ENCODE measurements at places on chromosomes 16 and 17.

DNA sequence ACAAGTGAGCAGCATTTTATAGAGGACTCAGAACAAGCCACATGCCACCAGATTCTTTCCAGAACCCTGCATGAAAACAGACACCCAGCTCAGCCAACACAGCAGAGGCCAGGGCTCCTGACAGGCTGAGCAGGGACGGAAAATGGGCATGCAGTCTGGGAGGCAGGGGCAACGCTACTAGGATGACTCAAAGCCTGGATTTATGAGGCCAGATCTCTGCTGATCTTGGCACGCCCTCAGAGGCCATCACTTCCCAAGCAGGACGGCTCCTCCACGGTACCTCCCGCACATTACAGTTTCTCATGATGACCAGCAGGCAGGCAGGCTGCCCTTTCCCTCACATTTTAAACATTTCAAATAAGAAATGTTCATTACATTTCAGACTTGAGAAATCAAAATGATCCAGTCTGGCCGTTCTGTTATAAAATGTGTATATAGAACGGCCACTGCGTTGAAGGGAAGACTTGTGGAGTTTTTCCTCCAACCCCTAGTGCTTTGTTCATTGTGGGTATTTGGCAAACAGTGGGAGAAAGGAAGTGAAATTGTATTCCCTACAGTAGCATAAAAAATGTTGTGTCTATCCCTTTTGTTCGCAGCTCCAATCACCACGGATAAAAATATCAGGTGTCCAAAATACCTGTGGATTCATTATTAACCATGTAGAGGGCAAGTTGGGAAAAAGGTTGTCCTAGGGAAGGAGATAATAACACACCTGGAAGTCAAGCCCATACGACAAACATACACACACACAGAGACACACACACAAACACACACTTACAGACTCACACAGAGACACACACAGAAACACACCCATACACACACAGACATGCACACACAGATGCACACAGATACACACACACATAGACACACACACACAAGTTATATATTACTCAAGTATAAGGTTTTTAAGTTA, 64.8 kb upstream of the ADAMTS18 start:
- no peak for DNase-seq

DNA sequence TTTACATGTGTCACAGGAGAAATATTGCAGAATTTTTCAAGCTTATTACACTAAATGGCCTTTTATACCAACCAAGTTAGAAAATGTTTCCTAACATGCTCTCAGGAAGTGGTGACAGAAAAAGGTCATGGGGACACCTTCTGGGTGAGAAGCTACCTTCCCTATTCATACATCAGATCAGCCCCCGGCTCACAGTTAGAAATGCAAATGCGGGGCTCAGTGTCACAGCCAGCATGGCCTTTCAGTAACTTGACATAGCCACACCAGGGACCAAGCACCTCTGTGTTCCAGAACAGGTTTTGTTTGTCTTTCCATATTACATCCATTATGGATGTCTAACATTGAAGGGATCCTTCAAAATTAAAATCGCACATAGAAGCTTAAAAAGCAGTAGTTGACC, 59.5 kb downstream of the CHD9NB start:
- DNase-seq: no peak

GRCh38 chr17:1697681-1698080, 12.5 kb downstream of the TLCD2 start:
- DNase-seq: no peak

DNA sequence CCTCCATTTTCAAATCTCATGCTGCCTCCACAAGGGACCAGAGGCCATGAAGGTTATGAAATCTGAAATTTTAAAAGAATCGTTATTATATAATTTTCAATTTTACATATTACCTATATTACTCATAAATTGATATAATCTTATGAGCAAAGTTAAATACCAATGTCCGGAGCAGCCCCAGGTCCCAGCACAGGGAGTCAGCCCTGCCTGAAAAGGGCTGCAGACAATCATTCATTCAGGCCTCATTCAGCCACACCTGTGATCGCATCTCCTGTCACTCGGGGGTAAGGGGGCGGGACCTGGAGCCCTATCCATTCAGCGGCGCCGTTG, 172.5 kb downstream of the AHSP start:
- DNase-seq: no peak

- DNase-seq: no peak
These were observed 50.1 kb downstream of the PRMT7 start for GRCh38 chr16:68360956-68361355.

DNA sequence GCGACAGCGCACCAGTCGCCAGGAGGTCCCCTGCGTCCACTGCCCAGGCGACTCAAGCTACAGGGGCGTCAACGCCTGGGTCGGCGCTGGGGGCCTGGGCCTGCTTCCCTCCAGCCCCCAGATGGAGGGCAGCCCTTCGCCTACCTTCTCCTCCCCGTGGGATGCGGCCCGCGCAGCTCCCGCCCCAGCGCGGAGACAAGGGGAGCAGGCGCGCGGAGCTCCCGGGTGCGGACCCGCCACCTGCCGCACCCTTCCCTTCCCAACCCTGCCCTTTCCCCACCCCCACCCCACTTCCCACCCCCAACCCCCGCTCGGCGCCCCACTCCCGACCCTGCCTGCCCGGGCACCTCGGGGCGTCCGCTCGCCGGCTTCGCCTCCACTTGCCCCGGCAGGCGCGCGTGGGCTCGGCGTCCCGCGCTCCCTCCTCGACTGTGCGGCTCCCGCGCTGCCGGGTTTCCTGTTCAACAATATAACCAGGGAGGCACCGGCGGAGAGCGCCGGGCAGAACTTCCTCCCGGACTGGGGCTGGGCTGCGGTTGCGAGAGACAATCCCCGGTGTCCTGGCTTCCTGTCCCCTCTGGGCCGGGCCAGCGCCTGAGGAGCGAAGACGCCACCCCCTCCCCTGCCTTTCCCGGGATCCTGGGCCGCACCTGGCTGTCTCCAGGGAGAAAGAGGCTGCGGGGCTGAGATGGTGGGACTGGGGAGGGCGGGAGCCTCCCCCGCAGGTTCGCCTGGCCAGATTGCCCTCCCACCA, at the start of gene ARHGAP27:
Gene ARHGAP27, minus strand, starts transcription at position 466 of the 754 bp plus-strand sequence. CDS start 2,591 bp downstream, outside the sequence.
- DNase-seq: no peak

DNA sequence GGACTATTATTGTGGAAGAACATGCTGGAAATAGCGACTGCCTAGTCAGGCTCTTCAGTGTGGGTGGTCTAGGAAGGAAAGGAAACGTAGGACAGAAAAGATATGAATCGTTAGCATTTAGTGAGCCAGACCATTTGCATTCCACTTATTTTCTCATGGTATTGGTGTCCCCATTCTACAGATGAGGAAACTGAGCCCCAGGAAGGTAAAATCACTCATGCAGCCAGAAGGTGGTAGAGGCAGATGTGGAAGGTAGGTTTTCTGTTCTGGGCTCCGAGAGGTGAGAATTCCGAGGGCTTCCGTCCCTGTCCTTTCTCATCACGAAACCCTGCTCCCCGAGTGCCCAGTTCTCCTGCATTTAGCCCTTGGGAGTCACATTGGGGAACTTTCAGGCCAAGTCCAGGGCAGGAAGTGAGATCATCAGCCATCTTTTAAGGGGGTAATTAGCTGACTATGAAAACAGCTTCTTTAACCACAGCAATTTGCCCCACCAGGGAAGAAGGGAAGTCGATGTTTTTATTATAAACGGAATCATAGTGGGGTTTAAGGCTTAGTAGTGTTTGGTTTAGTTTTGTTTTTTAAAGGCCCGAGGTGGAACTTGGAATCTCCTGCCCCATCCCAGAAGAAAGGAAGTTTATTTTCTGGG, 110.7 kb upstream of the IRX3 start:
- DNase-seq: no peak

DNA sequence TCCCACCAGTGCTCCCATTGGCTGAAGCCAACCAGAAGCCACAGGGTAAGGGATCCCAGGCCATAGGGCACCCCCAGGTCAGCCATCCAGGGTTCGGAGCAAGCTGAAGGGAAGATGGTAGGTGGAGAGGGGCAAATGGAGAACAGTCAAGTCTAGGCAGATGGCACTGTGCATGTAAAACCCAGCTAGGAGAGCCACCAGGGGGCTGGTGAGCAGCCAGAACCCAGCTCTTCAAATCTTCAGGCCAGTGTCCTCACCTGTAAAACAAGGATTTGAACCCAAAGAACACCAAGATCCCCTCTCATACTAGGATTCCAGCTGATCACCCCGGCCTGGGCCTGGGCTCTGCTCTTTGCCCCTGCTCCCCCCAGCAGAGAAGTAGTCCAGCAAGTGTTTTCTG, 43.5 kb downstream of the GINS3 start:
- no peak for DNase-seq

GRCh38 chr17:35338230-35338629, 35.2 kb downstream of the SLFN11 start:
- DNase-seq: no peak

DNA sequence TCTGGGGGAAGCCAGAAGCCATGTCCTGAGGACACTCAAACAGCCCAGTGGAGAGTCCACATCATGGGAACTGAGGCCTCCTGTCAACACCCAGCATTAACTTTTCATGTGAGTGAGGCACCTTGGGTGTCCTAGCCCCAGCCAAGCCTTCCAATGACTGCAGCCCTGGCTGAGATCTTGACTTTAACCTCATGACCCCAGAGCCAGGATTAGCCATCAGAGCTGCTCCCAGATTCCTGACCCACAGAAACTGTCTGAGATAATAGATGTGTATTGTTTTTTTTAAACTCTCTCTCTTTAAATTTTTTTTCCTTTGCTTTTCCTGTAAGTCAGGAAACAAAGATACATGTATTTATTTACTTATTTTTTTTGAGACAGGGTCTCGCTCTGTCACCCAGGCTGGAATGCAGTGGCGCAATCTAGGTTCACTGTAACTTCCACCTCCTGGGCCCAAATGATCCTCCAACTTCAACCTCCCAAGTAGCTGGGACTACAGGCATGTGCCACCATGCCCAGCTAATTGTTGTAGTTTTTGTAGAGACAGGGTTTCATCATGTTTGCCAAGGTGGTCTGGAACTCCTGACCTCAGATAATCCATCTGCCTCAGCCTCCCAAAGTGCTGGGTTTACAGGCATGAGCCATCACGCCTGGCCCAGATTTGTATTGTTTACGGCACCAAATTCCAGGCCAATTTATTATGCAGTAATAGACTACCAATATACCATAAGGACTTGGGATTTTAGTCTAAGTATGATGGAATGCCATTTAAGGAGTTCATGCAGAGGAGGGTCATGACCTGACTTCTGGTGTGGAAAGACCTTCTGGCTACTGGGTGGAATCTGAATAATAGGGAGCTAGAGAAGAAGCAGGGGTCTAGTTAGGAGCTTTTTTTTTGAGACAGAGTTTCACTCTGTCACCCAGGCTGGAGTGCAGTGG, 14.0 kb upstream of the TMEM94 start:
- no peak for DNase-seq

- no peak for DNase-seq
These were observed 61.6 kb upstream of the CLEC3A start for GRCh38 chr16:77960766-77961165.

- DNase-seq: no peak
These were observed 575 bp downstream of the SLC52A1 start for GRCh38 chr17:5034651-5035050.

- DNase-seq: no peak
These were observed 15.9 kb downstream of the ST6GALNAC2 start for GRCh38 chr17:76569607-76570279.

GRCh38 chr17:7888184-7888920, at the start of gene CHD3:
Gene CHD3, plus strand, starts transcription at chr17:7888789. Its CDS starts 212 bp downstream, at chr17:7889001.
- DNase-seq: peak; percentile 50

- no peak for DNase-seq
These were observed 16.9 kb downstream of the ITGAX start for GRCh38 chr16:31371619-31372484.

- no peak for DNase-seq
These were observed 31.2 kb downstream of the TMEM238L start for GRCh38 chr17:10772425-10773380.

- no peak for DNase-seq
These were observed 64.2 kb downstream of the FTO start for GRCh38 chr16:53768167-53768566.

DNA sequence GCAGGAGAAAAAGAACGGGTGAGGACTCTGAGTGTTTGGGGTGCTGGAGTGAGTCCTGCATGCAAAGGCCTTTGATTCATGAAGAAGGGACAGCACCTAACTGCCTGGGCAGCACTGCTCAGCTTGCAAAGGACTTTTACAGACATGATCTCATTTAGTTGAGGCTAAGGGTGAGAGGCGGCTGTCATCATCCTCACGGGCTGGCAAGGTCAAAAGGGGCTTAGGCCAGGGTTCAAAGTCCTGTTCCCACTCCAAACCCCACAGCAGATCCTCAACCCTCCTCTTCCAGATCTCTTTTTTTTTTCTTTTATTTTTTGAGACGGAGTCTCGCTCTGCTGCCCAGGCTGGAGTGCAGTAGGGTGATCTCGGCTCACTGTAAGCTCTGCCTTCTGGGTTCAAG, 4.8 kb downstream of the RHBDF2 start:
- DNase-seq: no peak

DNA sequence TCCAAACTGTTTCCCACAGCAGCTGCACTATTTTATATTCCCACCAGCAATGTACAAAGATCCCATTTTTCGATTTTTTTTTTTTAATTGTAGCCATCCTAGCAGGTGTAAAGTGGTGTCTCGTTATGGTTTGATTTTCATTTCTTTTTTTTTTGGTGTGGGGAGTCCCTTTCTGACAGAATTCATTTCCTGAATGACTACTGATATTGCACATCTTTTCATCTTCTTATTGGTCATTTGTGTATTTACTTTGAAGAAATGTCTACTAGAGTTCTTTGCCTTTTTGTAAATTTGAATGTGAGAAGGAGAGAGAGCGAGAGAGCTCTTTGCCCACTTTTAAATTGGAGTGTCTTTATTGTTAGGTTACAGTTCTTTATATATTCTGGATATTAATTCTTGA, 14.0 kb downstream of the CYB5B start:
- DNase-seq: no peak

DNA sequence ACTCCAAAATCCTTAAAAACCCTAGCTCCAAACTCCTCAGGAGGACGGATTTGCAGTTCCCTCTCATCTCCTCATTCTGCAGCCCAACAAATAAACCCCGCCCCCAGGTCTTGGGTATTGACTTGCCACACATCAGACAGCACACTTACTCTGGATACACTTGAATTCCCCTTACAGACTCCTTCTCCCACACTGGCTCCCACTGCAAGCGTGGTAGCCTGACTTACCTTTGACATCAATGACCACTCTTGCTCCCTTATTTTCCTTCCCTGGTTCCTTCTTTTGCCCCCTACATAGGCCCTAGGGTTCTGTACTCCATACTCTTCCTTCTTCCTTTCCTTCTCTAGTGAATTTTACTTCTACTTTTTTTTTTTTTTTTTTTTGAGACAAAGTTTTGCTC, 7.5 kb downstream of the RFFL start:
- no peak for DNase-seq

DNA sequence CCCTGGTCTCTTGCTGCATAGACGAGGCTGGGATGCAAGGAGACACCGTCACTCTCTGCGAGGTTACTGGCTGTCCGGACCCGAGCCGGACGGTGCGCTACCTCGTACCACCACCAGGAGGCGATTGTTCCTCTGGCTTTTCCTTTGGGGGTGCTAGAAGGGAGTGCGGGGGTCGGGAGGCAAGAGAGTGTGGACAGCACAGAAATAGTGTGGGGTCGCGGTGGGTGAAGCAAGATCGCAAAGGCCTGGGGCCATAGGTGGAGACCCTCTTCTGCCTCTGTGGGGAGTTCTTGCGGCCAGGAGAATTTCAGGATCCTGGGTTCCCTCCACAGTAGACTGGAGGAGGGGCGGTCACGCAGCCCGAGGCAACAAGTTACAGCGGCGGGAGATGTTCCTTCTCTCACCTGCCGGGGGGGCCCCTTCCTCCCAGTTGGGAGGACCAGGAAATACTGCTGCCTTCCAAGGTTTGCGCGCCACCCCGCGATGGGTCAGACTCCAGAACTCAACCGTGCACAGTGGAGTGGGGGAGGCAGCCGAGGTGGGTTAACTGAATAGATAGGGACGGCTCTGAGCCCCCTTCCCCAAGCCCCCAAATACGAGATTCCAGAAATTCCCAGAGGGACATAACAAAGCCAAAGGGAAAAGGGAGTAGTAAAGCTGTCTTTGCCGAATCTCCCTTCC, 6.9 kb downstream of the PHOSPHO1 start:
- DNase-seq: no peak

All from stimulated activated CD4-positive, alpha-beta T cell treated with anti-CD3 and anti-CD28 coated beads, TNF-alpha, amount 100 ng/mL, for 1 hour (primary cell).